Cardiac fibroblast (primary cell): ENCODE measurements at places on chromosomes 6 and 20.

DNA sequence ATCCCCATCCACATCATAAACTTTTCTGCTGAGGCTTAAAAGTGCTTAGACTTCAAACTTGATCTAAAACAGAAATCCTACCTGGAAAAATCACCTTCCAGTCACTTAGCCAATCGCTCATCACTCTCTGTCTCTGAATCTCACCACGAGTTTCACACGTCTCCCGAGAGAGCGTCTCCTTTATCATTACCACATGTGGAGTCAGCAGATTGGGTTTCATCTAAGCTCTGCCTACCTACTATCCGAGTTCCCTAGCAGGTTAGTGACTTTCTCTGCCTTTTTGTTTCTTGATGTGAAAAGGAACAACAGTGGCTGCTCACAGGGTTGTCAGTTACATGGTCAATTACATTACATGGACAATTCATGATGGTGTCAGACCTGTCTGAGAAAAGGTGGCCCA is 286.2 kb downstream of the ESR1 start:
- DNase-seq = no peak

DNA sequence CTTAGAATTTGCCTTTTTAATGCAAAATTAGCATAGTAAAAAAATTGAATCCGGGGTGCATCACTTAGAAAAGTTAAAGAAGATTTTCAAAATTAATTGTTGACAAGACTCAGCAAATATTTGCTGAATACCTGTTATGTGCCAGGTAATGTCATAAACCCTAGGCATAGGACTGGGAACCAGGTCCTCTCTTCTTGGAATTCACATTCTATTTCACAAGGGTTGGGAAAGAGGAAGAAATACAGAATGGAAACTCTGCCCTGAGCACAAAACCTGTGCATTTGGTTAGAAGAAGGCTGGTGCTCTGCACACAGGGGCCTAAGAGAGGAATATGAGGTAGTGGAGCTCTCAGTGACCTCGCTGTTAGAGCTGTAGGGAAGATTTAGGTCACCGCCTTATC is 573.8 kb upstream of the AGPAT4 start:
- DNase-seq = no peak

GRCh38 chr20:35171753-35172433 is at the start of gene PROCR:
Gene PROCR (plus strand): TSS chr20:35172072. CDS start chr20:35172155, 83 bp downstream.
- peak; percentile 94 for DNase-seq

- no peak for DNase-seq
Measured at GRCh38 chr6:157879034-157879872, 56.2 kb downstream of the SNX9 start.

DNA sequence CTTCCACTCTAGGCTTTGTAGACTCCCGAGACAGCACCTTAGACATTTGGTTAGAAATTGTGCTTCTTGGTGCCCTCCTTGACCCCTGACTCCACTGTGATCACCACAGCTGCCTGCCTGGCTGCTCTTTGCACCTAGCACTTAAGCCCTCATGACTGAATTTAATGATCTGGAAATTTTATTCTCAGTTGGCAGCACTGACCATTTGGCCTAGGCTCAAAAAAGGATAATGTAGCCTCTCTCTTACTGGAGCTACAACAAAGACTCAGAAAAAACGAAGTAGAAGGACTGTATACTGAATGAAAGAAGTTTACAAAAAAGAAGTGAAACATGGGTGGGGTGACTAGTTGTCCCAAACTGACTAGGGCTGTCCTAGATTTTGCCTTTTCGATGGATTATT is 11.3 kb upstream of the ABRACL start:
- peak; percentile 16 for DNase-seq
